ENCODE measurements at places on chromosomes 1 and 21. TPM values are rescaled to one million over a fixed set of nuclear protein-coding genes. Genes with fewer than 3 reads are reported as not detected.

The GNG4 gene
- total RNA-seq: 0.51 TPM

The TMEM200B gene
- 8.8 TPM for total RNA-seq

The SPRR1A gene
- not detected for total RNA-seq

The ACTL8 gene
- not detected for total RNA-seq

The DCDC2B gene
- not detected for total RNA-seq

The LCE1B gene
- not detected for total RNA-seq
